Lung microvascular endothelial cell (primary cell): ENCODE measurements at places on chromosomes 4 and X.

DNA sequence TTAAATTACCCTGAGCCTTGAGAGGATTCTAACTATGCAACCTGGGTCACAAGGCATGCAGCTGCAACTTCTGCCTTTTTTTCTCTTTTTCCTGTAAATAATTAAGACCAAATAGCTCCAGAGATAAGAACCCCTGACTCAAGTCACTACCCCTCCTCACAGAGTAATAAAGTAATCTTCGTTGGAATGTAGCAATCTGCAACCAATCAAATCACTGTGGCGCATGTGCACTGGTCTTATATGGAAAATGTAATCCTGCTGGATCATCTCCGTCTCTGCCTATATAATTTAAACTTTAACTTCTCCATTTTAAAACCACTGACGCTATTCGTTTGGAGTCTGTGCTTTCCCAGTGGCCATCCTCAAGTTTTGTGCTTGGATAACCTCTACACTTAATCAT lies 6.1 kb upstream of the EFHC2 start:
- DNase-seq = no peak

DNA sequence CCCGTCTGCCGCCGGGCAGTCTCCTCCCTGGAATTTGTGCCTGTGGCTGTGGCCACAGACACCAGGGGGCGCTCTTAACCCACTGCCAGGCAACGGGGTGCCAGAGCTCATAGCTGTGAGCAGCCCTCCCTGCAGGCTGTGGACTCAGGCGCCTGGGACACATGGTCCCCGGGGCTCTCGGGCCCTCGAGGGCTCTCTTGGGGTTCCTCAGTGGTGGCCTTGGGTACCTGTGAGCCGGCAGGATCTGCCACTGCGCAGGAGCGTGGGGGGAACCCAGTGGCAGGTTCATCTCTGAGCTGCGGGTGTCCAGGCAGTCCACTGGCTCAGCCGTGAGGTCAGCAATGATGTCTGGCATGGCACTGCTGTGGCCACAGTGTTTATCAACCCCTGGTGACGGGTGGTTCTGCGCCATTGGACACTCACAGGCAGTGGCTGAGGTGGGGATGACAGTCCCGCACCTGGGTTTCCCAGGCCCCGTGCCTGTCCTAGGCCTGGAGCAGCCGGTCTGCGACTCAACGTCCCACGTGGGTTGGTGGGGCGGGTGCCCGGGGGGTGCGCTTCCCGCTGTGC lies 37.2 kb downstream of the PCGF3 start:
- DNase-seq = peak; percentile 77

DNA sequence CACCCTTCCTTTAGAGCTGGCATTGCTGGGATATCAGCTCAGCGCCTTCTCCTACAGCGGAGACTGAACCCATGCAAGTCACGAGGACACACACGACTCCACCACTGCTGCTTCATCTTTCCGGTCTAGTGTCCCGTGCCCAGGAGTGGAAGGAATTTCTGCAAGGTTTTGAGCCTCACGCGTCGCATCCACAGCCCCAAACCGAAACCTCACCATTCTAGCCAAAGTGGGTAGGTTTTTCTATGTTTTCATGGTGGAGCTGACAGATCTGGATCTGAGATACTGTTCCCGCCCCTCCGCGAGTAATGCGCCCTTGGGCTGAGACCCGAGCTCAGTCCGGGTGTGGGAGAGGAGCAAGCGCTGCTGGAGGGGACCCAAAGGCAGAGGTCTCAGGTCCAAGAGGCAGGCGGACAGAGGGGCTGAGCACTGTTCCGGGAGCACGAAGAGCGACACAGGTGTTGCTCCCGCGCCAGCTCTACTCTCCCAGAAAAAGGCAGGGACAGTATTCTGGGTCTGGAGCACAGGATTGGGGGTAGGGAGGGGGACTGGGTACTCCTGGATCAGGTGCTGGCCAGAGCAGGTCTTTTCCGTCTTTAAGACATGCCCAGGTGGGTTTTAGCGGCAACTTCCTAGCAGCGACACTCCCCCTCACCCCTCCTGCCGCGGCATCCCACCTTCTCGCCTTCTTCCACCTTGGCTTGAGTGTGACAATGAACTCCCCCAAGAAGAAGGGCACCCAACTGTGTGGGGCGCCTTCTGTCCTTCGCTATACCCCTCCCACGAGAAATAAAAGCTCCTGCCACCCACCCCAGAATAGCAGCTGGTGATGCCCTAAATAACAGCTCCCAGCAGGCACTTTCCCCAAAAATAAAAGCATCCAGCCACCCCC lies 1.8 kb downstream of the EPHA5 start:
- DNase-seq = no peak

GRCh38 chr4:2852481-2852921 lies 8.9 kb downstream of the ADD1 start:
- DNase-seq = no peak

DNA sequence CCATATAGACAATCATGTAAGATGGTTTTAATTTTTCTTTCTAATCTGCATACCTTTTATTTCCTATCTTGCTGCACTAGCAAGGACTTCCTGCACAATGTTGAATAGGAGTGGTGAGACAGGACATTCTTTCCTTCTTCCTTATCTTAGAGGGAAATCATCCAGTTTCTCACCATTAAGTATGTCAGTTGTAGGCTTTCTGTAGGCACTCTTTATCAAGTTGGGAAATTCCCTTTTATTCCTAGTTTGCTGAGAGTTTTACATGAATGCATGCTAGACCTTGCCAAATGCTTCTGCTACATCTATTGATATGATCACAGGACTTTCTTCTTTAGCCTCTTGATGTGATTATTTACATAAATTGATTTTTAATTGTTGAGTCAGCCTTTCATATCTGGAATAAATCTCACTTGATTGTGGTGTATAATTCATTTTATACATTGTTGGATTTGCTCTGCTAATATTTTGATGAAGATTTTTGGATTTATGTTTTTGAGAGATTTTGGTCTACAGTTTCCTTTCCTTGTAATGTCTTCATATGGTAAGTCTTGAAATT lies 23.8 kb downstream of the RNF175 start:
- DNase-seq = no peak

DNA sequence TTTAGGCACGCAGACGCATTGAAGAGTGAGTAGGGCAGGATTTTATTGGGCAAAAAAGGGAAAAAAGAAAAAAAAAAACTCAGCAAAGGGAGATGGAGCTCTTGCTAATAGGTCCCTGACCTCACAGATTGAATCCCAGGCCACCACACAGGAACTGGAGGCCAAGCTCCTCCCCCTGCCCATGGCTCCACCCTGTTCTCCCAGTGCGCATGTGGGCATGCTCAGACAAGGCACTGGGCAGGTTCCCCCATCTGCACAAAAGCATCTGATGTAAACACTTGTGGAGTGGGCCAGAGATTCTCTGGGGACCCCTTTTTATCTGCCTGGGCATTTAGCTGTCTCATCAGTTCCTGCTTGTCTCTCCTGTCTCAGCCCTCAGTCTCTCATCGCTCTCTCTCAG lies 9.5 kb downstream of the FRMD7 start:
- DNase-seq = no peak

DNA sequence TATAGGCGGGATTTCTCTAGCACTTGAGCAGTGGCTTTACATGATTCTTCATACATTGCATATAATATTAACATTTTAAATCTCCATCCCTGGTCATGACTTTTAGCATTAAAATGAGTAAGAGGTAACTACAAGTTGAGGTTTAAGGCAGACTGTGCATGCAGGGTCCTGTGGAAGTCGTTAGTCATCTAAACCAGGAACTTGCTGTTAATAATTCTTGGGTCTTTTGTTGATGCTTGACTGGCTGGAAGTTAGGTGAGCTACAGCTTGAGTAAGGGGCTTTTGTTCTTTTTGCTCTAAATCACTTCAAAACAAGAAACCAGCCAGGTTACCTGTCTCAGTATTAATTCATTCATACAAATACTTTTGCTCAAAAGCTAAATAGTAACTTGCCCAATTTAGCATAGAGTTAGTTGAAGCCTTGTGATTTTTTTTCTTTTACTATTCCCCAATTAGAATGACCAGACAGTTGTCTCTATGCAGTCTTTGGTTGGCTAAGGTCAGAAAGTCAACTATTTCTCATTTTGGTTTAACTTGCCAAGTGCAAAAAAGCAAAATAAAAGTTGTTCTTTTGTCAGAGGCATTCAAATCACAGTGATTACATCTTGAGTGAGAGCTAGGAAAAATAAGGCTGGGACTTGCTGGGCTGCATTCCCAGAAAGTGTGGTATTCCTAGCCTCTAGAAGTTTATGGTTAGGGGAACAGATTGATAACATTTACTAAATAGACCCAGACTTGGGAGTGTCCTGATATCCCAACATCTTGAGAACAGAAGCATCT lies 516.9 kb downstream of the PDHA2 start:
- DNase-seq = no peak

- no peak for DNase-seq
These were observed 87.5 kb downstream of the PALLD start for GRCh38 chr4:168584321-168584771.

DNA sequence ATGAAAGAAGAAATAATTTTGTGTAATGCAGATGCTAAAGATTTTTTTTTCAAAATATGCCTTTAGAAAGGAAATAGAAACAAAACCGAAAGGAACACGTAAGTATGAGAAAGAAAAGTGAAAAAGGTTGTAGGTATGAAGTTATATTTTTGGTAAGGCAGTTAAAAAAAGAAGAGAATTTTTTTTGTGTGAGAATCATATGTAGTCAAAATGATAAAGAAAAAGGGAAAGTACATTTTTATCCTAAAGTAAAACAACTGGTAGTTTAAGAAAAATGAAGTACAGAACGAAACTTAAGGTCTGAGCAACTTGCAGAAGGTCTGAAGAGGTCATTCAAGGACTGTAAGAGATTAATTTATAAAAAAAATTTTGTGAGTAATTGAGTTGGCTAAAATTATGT lies 164.0 kb upstream of the TRAM1L1 start:
- DNase-seq = no peak

DNA sequence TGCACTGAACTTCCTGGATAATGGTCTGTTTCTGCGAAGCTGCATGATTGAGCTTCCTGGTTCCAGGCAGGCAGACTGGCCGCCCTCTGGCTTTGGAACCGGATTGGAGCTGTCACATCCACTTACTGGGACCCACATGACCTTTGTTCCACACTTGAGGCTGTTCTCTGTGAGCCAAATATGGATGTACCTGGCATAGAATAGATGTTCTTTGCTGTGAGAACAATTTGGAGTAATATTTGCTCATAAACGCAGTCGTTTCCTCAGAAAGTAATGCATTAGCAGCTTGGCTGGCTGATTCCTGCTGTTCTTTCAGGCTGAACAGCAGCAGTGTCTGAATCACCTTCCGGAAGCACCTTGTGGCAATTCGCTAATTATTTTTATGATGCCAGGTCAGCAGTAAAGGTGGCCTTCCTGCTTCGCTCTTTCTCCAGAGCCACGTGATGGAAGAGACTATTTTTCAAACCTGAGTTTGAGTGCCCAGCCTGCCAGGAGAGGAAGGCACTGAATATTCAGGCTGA lies 78.1 kb upstream of the BOD1L1 start:
- DNase-seq = peak; percentile 88

DNA sequence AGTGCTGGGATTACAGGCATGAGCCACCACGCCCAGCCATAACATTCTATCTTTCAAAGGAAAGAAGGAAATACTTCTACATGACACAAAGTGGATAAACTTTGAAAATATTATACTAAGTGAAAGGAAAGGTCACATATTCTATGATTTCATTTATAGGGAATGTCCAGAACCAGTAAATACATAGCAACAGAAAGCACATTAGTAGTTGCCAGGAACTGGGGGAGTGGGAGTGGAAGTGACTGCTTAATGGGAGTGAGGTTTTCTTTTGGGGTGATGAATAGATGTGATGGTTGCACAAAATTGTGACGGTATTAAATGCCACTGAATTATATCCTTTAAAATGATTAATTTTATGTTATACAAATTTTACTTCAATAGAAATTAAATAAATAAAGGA lies 95.7 kb upstream of the IL15 start:
- DNase-seq = no peak

- DNase-seq = no peak
These were observed 199.3 kb downstream of the GC start for GRCh38 chr4:71584585-71584984.

- no peak for DNase-seq
These were observed 195.1 kb downstream of the PWWP3B start for GRCh38 chrX:106363214-106363613.

GRCh38 chr4:56468097-56468422 lies 643 bp downstream of the SRP72 start:
- peak; percentile 69 for DNase-seq
